Renal cortex interstitium (tissue), 15 donors: ENCODE measurements at places on chromosomes 5 and 9. TPM values are rescaled to one million over a fixed set of nuclear protein-coding genes. Genes with fewer than 3 reads are reported as not detected.

DNA sequence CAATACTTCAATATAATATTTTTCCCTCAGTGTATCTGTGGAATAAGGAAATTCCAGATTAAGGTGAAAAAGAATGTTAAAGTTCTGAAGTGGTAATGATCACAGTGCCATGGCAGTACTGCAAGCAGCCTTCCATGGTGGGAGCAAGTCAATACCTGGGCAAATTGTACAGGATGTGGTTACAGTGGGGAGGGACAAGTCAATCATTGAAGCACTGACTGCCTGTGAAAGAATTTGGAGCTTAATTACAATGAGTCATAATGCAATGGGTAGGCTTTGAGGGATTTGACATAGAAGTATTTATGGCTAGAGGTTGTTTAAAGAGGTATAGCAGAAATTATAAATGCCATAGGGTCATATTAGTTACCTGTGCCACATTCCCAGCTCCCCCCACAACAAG is 786.5 kb upstream of the ACO1 start:
- DNase-seq, result no peak

DNA sequence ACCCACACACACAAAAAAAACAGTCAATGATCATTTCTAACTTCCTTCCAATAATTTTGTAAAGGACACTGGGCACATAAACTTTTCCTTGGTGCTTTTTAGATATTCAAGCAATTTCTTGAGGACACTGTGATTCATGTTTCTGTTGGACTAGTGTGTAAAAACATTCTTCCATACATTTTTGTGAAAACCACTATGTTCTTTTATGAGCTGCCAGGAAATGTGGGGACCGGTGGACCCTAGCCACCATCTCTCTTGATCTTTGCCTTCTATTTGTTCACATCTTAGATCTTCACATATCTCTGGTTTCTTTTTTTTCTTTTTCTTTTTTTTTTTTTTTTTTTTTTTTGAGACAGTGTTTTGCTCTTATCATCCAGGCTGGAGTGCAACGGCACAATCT is 287.4 kb downstream of the GLIS3 start:
- DNase-seq, result no peak

DNA sequence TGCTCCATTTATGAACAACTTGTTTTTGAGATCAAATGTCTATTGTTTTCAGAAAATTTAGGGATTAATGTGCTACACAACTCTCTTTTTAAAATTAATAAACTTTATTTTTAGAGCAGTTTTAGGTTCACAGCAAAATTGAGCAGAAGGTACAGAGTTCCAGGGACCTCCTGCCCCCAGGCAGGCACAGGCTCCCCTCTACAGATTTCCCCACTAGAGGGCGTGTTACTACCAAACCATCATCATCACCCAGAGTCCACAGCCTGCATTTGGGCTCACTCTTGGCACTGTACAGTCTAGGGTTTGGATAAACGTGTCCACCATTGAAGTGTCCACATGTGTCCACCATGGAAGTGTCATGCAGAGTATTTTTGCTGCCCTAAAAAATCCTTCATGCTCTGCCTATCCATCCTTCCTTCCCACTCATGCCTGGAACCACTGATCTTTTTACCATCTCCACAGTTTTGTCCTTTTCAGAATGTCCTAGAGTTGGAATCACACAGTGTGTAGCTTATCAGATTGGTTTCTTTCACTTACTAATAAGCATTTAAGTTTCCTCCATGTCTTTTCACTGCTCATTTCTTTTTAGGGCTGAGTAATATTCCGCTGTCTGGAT is 61.7 kb downstream of the MRPL36 start:
- no peak for DNase-seq

Gene HTR1A
- polyA plus RNA-seq, result not detected

DNA sequence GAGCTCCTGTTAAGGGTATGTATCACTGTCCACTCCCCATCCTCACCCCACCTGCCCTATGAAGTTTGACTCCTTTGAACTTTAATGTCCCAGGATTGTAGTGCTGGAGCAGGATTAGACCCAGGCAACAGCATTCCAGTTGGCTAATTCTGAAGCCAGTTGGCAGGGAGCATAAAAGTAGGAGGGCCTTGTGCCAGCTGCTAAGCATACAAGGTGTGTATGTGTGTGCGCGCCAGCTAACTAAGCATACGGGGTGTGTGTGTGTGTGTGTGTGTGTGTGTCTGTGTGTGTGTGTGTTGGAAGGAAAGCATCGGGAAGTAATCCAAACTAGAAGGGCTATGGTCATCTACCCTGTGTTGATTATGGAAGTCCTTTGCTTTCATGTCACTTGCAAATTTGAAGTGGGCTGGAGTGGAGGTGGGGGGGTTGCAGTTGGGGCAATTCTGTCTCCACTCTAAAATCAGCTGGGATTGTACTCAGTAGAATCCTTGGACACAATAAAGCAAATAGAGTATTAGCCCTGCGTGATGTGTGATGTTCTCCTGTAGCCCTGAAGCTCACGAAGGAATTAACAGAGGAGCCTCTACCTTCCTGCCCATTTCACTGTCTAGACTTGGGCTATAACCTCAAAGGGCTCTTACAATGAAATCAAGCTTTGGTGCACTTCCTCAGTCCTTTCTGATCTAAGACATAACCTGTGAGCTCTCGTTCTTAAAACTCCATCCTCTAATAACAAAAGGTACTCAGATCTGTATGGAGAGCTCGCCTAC is 26.9 kb downstream of the HMGCR start:
- no peak for DNase-seq

GRCh38 chr9:114434878-114435311 is 47.1 kb upstream of the AKNA start:
- peak; percentile 33 for DNase-seq

- DNase-seq, result no peak
Measured at GRCh38 chr5:44885903-44886302, 77.2 kb downstream of the MRPS30 start.

DNA sequence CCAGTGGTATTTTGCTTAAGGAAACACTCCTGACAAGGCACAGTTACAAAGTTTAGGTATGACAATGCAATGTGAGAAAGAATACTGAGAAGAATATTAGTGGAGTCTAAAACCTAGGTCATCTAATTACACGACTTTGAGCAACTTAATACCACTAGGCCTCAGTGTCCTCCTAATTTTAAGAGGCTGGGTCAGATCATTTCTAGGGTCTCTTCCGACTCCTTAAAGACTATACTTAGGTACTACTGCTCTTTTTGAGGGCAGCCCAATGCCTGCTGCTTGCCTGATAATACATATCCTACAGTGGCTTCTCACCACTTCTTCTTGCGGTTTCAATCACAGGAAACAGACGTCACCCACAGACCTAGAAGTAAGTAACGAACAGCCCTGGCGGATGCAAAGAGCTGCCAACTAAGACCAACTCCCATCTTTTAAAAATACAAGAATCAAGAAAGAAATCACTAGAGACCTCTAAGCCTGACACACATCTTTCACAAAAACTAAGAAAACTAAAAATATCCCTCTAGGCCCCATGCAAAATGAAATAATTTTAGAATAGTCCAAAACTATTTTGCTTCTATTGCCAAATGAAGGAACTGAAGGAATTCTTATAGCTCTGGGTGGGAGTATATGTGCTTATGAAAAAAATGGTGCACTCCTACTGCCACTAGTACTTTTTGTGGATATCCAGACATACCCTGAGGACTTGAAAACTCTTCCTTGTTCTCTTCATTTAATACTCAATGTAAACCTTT is 13.1 kb downstream of the DIAPH1 start:
- no peak for DNase-seq

Gene PCDHGC4
- 3.9 TPM for polyA plus RNA-seq

Gene OR1B1
- polyA plus RNA-seq, result not detected

Gene SPATA6L
- polyA plus RNA-seq, result 2.8 TPM

DNA sequence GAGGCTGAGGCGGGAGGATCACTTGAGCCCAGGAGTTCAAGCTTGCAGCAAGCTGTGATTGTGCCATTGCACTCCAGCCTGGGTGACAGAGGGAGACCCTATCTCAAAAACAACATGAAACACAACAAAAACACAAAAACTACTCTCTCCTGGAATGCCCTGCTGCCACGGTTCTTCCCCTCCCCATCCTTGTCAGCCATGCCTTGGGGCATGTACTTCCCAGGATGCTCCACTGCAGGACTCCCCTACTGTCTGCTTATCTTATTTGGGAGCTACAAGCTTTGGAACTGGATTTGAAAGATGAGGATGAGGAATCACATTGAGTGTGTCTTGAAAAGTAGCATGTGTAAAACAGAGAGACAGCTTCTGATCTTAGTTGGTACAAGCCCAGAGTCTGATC is 40.1 kb upstream of the KIAA1958 start:
- DNase-seq, result no peak

- no peak for DNase-seq
Measured at GRCh38 chr9:96108691-96109380, 193.1 kb downstream of the HSD17B3 start.

Gene CSF1R
- polyA plus RNA-seq, result 13.3 TPM

GRCh38 chr5:54581831-54582548 is 64.4 kb downstream of the SNX18 start:
- DNase-seq, result no peak

DNA sequence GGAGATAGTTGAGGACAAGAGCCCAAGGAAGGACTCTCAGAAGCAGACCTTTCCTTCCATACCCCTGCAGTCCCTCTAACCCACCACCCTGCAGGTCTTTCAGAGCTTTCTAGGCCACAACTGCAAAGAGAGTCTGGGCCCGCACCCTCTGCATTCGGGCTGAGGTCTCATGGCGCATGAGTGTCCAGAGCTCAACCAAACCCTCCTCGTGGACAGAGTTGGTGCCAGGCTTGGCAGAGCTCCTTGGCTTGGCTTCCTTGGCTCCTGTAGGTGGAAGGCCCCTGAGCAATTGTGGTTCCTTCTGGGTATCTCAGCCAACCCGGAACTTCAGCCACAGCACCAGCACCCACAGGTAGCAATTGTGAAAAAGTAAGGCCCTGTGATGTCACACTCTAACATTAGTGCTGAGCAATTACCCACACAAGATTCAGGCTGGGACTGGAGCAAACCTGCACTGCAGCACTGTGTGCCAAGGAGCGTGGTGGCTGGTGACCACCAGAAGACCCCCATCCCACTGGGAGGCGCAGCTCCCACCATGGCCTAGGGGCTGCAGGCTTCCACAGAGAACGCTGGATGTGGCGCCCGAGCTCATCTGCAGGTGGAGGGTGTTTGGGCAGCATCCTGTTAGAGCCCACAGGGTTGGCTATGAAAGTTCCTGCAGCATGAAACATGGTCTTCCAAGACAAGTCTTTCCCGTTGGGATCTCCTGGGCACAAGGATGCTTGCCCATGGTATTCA is 38.8 kb downstream of the FOXI1 start:
- no peak for DNase-seq

DNA sequence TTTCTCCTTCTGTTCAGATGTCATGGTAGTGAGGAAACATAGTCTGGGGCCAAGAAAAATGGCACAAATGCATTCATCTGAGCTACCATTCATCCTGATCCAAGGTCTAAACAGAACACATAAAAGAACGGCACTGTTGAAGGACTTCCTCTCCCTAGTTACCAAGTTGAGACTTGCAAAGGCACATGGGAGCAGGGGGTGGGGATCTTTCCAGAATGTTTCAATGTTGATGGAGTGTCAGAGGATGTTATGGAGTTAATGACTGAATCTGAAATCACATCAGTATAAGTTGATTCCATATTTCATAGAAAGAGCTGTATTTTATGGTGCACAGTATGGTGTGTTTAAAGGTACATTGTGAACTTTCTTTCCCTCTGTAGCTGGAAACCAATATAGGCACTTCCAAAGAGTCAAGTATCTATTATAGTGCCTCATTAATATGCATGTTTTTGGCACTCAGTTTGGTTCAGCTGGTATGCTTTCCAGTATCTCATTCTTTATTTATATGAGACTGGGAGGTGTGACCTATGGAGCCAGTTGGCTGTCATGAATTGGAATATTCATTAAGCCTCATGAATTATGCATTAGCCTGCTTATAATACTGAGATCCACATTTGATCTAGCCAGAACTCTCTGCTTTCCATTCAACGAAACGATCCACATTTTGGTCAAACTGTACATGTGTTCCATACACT is 603.0 kb downstream of the NR2F1-AS1 start:
- DNase-seq, result no peak

GRCh38 chr5:1011226-1011631 is 2.6 kb downstream of the NKD2 start:
- DNase-seq, result no peak

Gene PLAC8L1
- 0.76 TPM for polyA plus RNA-seq

DNA sequence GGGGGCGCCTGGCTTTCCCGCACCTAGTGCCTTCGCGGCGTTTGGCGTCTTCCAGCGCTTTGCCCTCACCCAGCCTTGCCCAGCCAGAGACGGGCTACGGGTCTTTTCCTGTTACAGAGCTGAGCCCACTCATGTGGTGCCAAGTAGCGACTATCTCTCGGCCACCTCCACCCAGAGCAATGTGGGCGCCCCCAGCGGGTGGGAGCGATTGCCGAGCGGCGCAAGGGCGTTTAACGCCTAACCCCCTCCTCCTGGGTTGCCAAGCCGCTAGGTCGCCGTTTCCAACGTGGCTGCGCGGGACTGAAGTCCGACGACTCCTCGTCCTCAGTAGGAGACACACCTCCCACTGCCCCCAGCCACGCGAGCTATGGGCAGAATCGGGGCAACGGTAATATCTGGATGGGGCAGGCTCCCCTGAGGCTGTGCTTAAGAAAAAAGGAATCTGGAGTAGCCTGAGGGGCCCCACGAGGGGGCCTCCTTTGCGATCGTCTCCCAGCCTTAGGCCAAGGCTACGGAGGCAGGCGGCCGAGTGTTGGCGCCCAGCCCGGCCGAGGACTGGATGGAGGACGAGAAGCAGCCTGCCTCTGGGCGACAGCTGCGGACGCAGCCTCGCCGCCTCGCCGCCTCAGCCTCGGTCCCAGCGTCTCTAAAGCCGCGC is 5.8 kb downstream of the TLX3 start:
- no peak for DNase-seq

Gene ENTPD8
- polyA plus RNA-seq, result 0.63 TPM

Gene FOXI1
- polyA plus RNA-seq, result 5.2 TPM

Gene CLTA
- 304 TPM for polyA plus RNA-seq

Gene ACOT12
- polyA plus RNA-seq, result 0.53 TPM

Gene SLC25A2
- polyA plus RNA-seq, result 0.14 TPM

GRCh38 chr5:68447136-68447929 is 231.8 kb downstream of the PIK3R1 start:
- no peak for DNase-seq

Gene BTNL8
- 0.79 TPM for polyA plus RNA-seq

DNA sequence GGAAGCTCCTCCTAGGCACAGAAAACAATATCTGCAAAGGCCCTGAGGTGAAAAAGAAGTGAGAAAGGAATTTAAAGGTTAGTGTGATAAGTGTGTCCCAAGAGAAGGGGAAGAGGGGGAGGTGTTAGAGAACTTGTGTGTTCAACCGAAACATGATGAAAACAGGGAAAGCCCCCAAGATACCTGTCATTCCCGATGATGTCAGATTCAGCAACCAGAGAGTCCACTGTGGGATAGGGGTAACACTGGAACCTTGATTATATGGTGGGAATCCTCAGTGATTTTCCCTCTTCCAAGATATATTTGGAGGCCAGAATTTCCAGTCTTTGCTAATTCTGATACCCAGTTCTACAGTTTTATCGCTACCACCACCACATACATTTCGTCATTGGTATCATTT is 15.5 kb upstream of the BNC2 start:
- DNase-seq, result no peak

DNA sequence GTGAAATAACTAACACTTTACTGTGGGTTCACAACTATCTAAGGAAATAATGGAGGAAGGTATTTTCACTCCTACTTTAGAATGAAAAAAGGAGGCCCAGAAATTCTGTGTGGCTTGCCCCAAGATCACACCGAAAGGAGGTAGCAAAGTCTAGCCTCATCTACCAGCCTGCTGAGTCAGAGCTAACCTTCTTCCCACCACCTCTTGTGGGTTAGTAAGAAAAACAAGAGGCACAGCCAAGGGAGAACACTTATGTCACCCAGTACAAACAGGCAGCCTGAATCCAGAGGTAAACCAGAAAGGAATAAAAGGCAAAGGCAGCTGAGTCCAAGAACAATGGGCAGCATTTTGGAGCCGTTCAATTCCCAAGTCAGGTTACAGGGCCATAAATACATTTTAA is 91.9 kb upstream of the RASEF start:
- no peak for DNase-seq

Gene SPEF2
- polyA plus RNA-seq, result 55.2 TPM
